Activated naive CD4-positive, alpha-beta T cell treated with anti-CD3 and anti-CD28 coated beads, Interleukin-2, amount 10 ng/mL, durations not matched to agents 5 hours and 36 hours (primary cell): ENCODE measurements at places on chromosomes 5 and 9. TPM values are rescaled to one million over a fixed set of nuclear protein-coding genes. Genes with fewer than 3 reads are reported as not detected.

The ARHGEF39 gene
- 14.5 TPM for total RNA-seq

The ECM2 gene
- total RNA-seq, result not detected

The GRIN1 gene
- total RNA-seq, result not detected

The LCN12 gene
- 2.4 TPM for total RNA-seq

The CARTPT gene
- total RNA-seq, result not detected

The GABRA1 gene
- not detected for total RNA-seq

The ISL1 gene
- not detected for total RNA-seq
